ENCODE measurements at places on chromosomes 13 and 19. TPM values are rescaled to one million over a fixed set of nuclear protein-coding genes. Genes with fewer than 3 reads are reported as not detected.

Gene IGFL2
- total RNA-seq, result not detected

Gene KANK3
- total RNA-seq, result 20.5 TPM

Gene TMEM190
- not detected for total RNA-seq

DNA sequence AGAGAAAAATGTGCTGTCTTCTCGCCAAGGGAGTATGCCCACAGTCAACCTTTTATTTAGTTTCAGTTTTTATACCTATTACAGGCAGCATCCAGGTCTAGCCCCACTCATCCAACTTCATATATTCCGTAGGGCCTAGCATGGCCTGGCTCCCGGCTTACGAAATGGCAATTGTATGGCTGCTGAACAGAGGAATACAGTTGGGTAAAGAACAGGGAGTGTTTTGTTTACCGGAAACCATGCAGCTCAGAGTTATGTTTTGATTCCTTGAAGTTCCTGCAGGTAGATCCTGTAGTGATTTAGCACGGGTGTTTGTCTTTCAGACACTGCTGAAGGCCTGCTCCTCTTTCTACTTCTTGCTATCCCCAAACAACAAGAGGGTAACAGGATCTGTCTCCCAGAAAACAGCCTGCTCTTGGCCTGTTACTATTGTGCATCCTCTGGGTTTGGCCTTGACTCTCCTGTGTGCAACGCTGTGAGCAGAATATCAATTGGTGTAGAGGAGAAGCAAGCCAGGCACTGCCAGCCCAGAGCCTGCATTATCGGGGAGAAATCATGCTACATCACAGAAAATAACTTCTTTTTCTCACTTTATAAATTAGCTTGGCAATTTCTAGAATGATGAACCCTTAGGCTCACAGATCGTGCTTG is 32.4 kb downstream of the OLFM4 start:
- no peak for DNase-seq

All from Right ventricle myocardium inferior (tissue), 1 donor.